ENCODE measurements at places on chromosomes 13 and 19.

GRCh38 chr13:66585669-66586203 is 644.4 kb downstream of the PCDH9 start:
- no peak for DNase-seq

- no peak for DNase-seq
These were observed 5.6 kb upstream of the ARRDC2 start for GRCh38 chr19:18002347-18002850.

DNA sequence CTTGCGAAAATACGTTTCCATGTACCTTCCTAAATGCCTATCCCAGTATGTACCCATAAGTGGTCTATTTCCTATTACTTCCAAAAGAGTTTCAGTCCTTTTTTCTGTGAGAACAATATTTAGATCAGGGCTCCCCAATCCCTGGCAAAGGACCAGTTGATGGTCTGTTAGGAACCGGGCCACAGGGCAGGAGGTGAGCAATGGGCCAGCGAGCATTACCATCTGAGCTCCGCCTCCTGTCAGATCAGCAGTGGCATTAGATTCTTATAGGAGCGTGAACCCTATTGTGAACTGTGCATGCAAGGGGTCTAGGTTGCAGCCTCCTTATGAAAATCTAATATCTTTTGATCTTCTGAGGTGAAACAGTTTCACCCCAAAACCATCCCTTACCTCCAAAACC is 859.1 kb downstream of the SLITRK6 start:
- DNase-seq, result no peak

GRCh38 chr19:46618670-46619231 is 6.1 kb downstream of the PTGIR start:
- no peak for DNase-seq

- DNase-seq, result no peak
These were observed 9.2 kb downstream of the IQCN start for GRCh38 chr19:18264971-18265540.

GRCh38 chr13:99976575-99976974 is 5.0 kb upstream of the ZIC5 start:
- DNase-seq, result no peak

- DNase-seq, result no peak
These were observed 1.7 kb downstream of the SLC25A41 start for GRCh38 chr19:6431891-6432290.

DNA sequence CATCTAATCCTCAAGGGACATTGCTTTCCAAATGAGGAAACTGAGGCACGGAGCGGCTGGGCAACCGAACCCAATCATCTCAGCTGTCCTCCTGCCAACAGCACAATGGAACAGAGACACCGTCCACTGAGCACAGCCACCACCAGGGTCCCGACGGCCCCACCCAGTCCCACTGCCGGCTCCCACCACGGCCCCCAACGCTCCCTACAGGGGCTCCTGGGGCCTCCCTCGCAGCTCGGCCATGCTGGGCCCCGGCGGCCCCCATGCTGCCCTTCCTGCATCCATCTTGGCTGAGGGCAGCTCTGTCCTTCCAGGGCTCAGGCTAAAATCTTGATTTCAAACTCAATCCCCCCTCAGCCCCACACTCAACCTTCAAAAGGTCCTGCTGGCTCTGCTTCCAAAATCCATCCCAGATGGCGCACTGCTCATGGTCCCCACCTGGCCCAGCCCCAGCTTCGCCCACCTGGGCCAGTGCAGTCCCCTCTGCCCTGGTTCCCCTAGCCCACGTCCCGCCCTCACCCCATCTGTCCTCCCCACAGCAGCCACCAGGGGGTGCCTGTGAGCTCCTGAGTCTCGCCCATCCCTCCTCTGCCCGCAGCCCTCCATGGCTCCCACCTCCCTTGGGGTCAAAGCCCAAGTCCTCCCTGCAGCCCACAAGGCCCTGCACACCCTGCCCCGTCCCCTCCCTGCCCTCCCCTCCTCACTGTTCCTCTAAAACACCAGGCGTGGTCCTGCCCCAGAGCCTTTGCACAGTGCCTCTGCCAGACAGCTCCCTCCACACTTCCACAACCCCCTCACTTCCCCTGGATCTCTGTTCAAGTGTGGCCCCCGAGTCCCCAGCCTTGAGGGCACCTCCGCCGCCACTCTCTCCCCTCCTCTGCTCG is 7.9 kb downstream of the PIP5K1C start:
- no peak for DNase-seq

DNA sequence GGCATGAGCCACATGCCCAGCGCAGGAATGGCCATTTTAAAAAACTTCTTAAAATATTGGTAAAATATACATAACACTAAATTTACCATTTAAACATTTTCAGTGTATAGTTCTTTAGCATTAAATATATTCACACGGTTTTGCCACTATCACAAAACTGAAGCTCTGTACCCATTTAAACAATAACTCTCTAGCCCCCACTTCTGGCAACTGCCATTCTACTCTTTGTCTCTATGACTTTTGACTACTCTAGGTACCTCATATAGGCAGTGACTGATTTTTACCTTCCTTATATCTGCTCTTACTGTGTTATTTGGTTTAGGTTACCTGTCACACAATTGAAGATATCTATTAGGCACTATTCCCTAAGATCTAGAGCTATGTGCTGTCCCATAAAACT is 2.3 kb upstream of the KBTBD7 start:
- DNase-seq, result no peak

GRCh38 chr13:53560556-53560955 is 531.9 kb downstream of the OLFM4 start:
- no peak for DNase-seq

GRCh38 chr13:92265408-92265807 is 867.0 kb downstream of the GPC5 start:
- no peak for DNase-seq

GRCh38 chr19:34825212-34825611 is 52.2 kb upstream of the ZNF599 start:
- DNase-seq, result no peak

DNA sequence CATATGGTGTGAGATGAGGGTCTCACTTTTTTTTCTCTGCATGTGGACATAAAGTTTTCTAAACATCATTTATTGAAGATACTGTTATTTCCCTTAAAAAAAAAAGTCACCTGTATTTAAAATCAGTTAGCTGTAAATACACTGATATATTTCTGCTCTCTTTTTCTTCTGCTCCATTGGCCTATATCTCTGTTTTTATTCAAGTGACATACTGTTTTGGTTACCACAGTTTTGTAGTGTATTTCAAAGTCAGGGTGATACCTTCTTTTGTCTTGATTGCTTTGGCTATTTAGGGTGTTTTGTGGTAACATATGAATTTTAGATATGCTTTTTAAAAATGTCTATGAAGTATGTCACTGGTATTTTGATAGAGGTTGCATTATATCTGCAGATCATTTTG is 15.8 kb upstream of the ZNF431 start:
- no peak for DNase-seq

- DNase-seq, result peak; percentile 23
These were observed 615.5 kb upstream of the KLHL1 start for GRCh38 chr13:70723732-70724131.

DNA sequence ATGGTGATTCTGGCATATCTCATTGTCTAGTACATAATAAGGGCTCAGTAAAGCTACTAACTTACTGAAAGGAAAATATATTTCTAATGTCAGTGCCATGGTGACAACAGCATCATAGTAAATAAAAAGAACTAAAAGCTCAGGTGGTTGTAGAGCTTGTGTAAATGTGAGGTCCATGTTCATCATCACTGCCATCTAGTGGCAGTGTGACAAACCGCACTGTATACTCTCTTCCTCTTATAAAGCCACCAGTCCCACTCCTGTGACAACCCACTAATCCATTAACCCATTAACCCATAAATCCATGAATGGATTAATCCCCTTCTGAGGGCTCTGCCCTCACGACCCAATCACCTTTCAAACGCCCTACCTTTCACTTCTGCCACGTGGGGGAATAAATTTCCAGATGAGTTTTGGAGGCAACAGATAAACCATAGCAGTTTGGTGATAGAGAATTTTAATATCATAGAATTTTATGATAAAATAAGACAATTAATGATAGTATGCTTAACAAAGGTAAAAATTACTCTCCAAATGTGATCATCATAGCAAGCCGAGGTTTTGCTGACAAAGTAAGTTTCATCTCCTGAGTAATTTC is 160.4 kb upstream of the SGCG start:
- DNase-seq, result peak; percentile 33

- DNase-seq, result no peak
These were observed 11.8 kb upstream of the PABPC3 start for GRCh38 chr13:25084096-25084495.

GRCh38 chr13:44058624-44059215 is 179.0 kb downstream of the LACC1 start:
- DNase-seq, result no peak

GRCh38 chr19:54229146-54229545 is 6.3 kb upstream of the LILRB3 start:
- no peak for DNase-seq

DNA sequence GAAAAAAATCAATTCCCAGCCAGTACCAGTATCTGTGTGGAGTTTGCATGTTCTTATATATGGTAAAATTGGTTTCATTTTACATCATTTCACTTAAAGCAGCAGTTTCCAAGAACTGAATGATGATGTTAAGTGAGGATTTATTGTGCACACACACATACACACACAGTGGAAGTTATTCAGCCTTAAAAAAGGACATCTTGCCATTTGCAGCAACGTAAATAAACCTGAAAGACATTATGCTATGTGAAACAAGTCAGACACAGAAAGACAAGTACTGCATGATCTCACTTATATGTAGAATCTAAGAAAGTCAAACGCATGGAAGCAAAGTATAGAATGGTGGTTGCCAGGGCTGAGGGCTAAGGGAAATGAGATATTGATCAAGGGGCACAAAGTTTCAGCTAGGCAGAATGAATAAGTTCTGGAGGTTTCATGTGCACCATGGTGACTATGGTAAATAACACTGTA is 5.3 kb downstream of the SIGLECL1 start:
- no peak for DNase-seq

DNA sequence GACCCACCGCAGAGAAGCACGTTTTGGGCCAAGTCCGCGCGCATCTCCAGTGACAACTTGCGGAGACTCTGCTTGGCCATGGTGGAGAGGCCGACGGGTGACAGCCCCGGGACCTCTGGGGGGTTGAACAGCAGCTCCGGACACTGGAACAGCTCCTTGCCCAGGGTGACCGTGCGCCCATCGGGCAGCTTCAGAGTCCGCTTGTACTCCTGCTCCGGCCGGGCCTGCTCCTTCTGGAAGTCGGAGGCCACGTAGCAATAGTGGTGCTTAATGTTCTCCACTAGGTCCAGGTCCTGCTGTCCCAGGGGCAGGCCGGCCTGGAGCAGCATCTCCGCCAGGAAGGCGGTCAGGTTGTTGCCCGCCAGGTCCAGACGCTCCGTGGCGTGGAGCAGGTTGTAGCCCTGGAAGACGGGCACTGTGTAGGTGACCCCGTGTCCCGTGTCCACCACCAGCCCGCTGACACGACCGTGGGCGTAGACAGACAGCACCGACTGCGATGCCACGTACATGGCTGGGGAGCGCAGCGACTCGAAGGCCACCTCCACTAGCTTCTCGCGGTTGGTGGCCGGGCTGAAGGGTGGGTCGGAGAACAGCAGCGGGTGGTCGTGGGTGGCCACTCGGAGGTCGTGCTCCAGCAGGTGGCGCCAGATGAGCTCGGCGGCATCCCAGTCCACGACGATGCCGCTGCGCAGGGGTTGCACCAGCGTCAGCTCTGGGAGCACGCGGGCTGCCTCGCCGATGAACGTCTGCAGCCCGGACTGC is 743 bp downstream of the ACTL9 start:
- DNase-seq, result no peak

DNA sequence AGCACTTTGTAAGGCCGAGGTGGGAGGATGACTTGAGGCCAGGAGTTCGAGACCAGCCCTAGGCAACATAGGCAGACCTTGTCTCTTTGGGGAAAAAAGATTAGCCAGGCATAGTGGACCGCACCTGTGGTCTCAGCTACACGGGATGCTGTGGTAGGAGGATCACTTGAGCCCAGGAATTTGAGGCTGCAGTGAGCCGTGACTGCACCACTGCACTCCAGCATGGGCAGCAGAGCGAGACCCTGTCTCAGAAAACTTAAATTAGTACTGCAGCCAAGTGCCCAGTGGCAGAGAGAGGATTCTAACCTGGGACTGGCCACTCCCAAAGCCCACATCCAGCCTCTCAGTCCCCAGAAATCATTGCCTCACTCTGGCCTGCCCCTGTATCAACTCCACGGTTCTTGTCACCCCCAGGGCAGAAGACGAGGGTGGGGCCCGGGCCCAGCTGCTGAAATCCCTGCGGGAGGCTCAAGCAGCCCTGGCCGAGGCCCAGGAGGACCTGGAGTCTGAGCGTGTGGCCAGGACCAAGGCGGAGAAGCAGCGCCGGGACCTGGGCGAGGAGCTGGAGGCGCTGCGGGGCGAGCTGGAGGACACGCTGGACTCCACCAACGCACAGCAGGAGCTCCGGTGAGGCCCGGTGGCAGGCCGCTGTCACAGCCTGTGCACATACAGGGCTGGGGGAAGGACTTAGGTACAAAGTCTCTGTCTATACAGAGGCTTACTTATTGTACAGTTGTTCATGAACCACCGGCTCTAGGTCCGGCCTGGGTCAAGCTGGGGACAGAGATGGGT is 53.4 kb downstream of the KCNC3 start:
- no peak for DNase-seq

GRCh38 chr13:98374750-98375149 is 197.7 kb upstream of the RNF113B start:
- no peak for DNase-seq

- no peak for DNase-seq
These were observed 41.7 kb upstream of the MAP3K10 start for GRCh38 chr19:40149501-40149900.

GRCh38 chr19:39411081-39411831 is 1.2 kb upstream of the PLEKHG2 start:
- no peak for DNase-seq

DNA sequence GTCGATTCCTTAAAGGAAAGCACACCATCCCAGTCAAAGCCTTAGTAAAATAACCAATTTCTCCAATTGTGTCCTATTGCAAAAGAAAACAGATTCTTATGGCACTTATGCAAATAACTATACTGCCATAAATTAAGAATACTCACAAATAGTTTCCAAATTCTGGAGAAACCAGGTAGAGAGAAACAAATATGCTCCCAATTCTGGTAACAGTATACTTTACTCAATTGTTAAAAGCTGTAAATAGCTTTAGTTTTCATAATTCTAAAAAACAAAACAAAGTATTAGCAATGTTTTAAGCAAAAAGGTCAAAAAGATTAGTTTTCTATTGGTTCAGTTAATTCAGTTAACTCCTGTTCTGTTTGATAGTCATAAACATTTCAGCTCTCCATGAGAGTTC is 18.2 kb upstream of the UBAC2 start:
- no peak for DNase-seq

DNA sequence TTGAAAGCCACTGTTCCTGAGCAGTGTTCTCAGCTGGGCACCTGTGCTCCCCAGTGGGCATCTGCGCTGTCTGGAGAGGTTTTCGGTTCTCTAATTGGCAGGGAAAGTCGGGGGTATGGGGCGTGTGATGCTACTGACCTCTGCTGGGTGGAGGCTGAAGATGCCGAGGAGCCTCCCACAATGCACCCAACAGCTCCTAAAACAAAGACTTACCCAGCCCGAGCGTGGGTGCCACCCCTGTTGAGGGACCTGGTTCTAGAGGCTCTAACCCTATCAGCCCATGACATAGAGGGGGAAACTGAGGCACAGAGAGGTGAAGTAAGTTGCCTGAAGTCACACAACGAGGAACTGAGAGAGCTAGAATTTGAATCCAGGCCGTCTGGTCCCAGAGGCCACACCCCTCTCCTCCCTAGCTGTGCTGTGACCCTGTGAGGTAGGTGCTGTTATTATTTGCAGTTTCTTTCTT is 2.3 kb downstream of the SPACA4 start:
- DNase-seq, result no peak

GRCh38 chr19:18520848-18521691 is 800 bp downstream of the ELL start:
- no peak for DNase-seq

- no peak for DNase-seq
These were observed 525.1 kb downstream of the LMO7 start for GRCh38 chr13:76160961-76161925.

Measured in astrocyte of the cerebellum (primary cell).